ENCODE measurements at places on chromosomes 5 and 9. TPM values are rescaled to one million over a fixed set of nuclear protein-coding genes. Genes with fewer than 3 reads are reported as not detected.

GRCh38 chr5:14440582-14441431, 140.8 kb upstream of the OTULINL start:
- peak; percentile 32 for DNase-seq

DNA sequence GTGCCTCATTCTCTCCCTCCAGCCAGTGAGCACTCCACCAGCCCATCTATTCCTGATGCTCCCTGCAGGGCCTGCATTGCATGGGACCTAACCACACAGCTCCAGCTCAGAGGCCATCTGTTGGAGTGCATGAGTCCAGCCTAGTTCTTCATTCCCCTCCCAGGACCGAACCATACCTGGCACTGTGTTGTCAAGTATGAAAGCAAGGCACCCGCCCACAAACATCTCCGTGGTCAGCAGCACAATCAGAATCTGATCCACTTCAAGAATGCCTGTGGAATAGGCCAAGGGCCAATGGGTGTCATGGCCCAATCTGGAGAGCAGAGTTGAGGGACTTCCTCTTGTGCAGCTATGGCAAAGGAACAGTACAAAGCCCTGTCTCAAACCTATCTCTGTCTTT, 5.9 kb downstream of the SLC23A1 start:
- peak; percentile 1 for DNase-seq

DNA sequence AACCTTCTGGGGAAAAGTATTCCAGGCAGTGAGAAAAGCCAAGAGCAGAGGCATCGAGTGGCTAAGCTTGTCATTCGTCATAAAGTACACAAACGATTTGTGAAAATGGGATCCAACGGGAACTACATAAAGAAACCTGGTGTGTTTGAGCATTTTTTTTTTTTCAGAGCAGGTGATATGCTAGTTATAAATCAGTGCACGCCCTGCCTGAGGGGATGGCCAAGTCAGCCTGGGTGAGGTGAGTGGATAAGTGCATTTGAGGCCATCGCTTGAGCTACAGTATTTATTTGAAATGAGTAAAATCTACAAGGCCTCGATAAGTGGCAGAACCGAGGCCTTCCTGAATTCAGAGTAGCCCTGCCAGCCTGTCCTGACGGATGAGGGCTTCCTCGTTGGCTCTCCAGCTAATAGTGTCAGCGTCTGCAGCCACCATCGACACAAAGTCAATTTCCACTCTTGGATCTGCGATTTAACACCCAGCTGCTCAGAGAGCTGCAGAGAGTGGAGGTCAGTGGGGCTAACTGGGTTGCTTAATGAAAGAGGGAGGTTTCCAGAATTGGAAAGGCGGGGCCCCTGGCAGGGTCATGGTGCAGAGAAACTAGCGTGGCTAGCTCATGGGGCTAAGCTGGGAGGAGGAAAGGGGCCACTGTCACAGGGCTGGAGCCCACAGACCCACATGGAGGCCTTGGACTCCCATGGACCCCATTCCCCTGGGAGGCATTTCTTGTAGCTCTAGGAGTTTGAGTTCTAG, 27.3 kb downstream of the PPARGC1B start:
- peak; percentile 51 for DNase-seq

NUTM2G gene
- not detected for total RNA-seq

PCDHB3 gene
- 0.82 TPM for total RNA-seq

PCDHB15 gene
- 5.6 TPM for total RNA-seq

GRXCR2 gene
- total RNA-seq, result not detected

All from transverse colon (tissue), 4 donors.